ENCODE measurements at places on chromosomes 11 and 22.

DNA sequence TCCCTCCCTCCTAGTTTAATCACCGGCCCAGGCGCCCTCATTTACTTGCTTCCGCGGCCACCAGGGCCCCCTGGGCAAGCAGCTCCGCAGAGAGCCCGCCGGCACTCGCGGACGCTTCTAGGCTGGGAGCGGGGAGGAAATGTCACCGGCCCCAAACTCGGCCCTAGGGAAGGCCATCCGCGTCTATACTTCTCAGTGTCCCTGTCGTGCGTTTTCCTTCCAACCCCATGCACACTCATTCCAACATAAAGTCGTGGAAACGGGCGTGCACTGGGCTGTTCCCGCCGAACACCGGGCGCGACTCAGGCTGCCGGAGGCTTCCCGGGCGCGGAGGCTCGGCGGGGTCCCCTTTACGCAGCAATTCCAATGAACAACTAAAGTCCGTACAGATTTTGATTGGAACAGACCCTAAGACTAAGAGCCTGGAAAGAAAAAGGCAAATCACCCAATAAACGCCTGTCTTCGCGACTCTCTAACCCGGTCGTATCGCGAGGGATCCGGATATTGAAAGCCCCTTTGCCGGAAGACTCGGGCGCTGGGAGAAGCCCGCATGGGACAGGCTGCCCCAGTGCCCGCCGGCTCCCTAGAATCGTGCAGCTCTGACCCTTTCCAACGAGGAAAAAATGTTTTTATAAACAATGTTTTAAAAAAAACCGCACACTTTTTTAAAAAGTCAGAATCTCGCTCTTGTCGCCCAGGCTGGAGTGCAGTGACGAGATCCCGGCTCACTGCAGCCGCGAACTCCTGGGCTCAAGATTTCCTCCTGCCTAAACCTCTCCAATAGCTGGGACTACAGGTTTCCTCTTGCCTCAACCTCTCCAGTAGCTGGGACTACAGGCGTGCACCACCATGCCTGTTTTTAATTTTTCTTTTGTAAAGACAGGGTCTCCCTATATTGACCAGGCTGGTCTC, 1.3 kb upstream of the BARX2 start:
- peak; percentile 37 for DNase-seq

DNA sequence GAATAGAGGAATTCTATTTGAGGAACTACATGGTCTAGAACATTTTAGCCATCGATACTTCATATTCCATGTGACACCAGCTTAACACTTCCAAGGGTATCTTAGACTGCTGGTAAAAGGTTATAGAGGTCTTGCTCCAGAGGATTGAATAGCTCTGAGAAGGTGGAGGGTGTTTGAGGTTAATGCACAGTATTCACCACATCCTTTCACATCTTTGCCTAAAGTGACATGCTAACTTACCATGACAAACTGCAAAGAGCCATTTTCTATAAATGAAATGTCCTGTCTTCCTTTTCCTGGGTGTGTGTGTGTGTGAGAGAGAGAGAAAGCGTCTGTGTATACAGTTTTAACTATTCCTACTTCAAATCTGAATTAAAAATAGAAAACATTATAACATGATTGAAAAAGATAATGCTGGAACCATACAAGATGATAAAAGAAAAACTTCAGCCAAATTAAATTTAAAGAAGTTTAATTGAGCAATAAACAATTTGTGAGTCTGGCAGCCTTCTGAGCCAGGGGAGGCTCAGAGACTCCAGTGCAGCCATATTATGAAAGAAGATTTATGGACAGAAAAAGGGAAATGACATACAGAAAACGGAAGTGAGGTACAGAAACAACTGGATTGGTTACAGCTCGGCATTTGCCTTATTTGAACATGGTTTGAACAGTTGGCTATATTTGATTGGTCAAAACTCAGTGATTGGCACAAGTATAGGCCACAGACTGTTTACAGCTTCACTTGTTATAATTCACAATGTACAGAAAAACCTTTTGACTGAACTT, 320.9 kb upstream of the CCDC179 start:
- no peak for DNase-seq

DNA sequence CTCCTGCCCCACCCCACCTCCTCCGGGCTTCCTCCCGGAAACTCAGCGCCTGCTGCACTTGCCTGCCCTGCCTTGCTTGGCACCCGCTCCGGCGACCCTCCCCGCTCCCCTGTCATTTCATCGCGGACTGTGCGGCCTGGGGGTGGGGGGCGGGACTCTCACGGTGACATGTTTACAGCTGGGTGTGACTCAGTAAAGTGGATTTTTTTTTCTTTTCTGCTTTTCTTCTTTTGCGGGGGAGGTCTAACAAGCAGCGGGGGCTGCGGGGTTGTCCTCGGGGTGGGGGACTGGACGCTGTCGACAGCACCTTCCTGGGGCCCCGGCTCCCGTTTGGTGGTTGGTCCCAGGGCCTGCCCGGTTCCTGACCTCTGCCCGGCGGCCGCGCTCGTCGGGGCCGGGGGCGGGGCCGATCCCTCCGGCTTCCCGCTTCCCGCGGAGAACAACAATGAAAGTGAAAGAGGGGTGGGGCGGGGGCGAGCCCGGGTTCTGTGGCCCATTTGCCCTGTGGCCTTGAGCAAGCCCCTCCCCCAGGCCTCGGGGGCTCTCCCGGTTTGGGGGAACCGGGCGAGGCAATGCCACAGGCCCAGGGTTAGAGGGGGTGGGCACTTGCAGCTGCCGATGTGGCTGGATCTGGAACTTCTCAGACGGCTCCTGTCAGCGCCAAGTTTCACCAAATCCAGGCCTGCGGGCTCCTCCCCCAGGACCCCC, 975 bp upstream of the MDK start:
- DNase-seq: peak; percentile 82

DNA sequence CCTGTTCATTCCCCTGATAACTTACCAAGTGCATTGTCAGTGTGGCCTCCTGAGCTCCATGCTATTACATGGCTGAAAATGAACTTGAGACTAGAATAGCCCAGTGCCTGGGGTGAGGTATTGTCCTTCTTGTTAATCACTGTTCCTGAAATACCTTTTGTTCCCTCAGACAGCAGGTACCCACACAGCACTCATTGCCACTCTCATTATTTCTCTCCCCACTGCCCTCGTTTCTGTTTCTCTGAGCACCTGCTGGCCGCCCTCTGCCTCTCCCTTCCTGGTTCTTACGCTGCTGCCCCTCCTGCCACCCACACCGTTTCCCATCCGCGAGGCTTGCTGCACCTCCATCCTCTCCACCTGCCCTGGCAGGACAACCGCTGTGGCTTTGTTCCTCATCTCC, 36.9 kb upstream of the RAB1B start:
- no peak for DNase-seq

GRCh38 chr11:17277024-17277584, 565 bp downstream of the NUCB2 start:
- DNase-seq: no peak

GRCh38 chr11:47108214-47108613, 68.5 kb downstream of the ARFGAP2 start:
- DNase-seq: no peak

- DNase-seq: no peak
Measured at GRCh38 chr11:71519546-71519945, 7.5 kb upstream of the KRTAP5-7 start.

DNA sequence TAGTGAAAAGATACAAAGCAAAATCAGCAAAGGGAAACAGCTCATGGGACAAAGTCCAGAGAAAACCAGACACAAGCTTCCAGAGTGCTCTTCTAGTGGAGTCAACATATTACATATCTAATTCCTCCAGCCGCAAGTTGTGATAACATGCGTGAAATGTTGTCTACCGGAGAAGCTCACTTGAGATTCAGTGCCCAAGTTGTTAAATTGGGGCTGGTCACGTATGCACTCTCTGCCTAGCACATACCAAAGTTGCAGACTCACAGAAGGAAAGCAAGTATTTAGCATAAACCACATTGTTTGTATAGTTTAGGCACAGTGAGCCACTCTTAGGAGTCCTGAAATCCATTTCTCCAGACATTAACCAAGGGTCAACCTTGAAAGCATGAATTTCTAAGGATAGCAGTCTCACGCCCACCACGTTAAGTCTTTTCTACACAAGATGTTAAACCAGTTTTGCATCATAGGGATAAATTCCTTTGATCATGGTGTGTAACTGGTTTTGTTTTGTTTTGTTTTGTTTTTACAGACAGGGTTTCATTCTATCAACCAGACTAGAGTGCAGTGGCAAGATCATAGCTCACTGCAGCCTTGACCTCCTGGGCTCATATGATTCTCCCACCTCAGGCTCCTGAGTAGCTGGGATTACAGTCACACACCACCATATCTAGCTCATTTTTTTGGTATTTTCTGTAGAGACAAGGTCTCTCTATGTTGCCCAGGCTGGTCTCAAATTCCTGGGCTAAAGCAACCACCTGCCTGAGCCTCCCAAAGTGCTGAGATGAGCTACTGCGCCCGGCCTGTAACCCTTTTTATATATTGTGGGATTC, 39.5 kb upstream of the EP300 start:
- no peak for DNase-seq

DNA sequence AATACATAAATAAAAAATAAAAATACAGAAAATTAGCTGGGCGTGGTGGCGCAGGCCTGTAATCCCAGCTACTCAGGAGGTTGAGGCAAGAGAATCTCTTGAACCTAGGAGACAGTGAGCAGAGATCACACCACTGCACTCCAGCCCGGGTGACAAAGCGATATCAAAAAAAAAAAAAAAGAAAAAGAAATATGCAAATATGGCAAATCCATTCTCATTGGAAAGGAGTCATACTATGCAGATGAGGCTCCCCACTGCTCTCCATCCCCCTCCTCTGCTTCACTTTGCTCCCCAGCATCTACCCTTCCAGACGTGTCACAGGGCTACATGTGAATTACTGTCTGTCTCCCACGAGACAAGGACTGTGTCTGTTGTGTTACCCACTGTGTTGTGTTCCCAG, 36.3 kb upstream of the PDGFB start:
- no peak for DNase-seq

DNA sequence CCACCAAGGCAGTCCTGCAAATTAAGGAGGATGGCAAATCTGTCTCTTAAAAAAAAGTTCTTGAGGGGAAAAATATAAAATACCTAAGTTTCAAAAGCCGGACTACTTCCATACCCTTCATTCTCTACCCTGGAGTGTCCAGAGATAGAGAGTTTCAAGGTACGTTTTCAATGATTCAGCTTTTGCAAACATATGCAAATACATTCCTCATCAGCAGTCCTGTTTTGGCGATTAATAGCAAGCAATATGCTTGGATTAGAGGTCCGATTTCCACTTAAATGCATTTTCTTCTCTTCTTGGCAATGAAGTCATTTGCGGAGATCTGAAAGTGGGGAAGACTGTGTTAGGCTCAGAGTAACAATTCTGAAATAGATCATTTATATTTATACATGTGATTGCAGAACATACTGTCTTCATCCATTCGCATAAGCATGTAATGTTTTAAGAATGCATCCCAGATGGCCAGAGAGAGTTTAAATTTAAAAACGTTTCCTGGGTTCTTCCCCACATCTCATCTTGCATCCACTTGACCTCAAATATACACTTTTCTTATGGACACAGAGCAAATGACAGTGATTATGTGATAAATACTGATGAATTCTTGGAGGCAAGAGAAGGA, 13.8 kb upstream of the TFIP11 start:
- no peak for DNase-seq

DNA sequence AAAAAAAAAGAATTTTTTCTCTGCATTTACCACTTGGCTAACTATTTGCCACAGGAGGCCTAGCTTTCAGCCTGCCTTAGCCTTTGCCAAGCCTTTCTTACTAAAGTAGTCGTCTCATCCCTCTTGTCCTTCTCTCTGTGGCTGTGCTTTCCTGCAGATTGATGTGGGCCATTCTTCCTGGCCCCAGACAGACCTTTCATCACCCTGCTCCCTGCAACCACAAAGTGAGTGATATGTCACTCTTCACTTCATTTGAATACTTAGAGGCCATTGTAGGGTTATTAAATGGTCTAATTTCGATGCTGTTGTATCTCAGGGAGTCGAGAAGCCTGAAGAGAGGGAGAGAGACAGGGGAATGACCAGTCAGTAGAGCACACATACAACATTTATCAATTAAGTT, 37.6 kb downstream of the ART5 start:
- no peak for DNase-seq

GRCh38 chr22:49011769-49012648, 815.7 kb downstream of the BRD1 start:
- no peak for DNase-seq

DNA sequence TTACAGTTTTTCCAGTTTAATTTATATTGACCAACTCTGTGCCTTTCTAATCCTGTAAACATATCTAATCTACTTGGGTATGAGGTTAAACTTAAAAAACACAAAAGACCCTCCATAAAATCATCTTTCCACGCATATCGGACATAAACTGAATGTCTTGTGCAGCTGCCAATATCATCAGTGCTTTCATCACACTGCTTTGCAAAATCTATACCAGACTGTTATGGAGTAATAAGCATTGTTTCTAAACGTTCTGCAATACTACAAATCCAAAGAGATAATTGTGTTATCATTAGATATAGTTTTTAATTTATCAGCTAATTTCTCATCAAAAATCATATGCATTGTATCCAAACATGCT, 36.1 kb upstream of the AMPD3 start:
- DNase-seq: no peak

DNA sequence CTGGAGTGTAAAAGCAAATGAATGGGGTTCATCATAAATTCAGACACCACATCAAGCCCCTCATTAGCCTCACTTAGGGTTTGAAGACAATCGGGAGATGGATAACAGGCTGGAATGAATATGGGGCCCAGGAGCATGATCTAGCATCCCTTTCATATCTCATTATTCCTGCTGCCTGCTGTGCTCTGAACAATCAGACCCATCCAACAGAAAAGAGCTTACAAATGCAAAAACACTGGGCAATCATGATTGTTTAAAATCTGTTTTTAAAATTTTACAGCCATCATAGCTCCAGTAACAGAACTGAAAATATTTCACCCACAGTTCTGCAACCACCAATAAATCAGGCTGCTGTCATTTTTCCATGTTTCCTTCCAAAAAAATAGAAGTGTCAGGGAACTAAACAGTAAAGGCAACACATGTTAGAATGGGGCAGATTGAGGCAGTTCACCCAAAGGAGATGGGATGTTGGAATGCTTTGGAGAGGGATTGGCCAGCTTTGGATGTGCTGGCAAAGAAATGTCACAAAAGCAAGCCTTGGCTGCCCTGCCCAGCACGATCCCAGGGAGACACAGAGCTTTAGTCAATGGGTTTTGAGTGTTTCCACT, 47.8 kb upstream of the BMAL1 start:
- no peak for DNase-seq

DNA sequence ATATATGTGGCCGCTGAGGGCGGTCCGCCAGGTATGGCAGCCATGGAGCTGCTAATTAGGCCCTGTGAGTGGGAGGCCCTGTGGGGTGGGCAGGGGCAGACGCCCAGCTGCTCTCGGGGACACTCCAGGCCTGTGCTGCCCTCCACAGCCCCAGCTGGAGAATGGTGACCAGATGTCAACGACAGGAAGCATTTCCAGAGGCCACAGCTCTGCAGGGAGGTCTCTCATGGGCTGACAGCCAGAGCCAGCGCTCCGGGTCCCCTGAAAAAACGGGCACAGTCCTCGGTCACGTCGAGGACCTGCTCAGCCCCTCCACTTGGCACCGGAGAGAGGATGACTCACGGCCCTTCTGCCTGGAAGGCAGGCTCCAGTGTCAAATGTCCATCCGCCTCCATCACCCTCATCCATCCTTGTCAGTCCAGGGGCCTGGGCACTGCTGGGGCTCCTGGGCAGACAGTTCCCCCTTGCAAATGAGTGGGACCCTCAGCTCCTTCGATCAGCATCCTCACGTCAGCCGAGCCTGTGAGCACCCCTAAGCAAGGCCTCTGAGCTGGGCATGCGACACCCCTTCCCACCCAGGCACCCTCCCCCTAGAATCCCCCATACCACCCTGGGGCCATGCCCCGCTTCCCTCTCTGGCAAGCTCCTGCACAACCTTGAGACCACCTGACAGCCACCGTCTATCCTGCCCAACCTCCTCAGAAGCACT, 1.9 kb downstream of the BID start:
- DNase-seq: no peak

GRCh38 chr11:58654908-58655296, 32.4 kb downstream of the CNTF start:
- peak; percentile 26 for DNase-seq

Measured in activated T-cell treated with anti-CD3 and anti-CD28 coated beads, Interleukin-2, amount 50 U/mL, for 48 hours (primary cell).